ENCODE measurements at places on chromosomes 2 and 18.

DNA sequence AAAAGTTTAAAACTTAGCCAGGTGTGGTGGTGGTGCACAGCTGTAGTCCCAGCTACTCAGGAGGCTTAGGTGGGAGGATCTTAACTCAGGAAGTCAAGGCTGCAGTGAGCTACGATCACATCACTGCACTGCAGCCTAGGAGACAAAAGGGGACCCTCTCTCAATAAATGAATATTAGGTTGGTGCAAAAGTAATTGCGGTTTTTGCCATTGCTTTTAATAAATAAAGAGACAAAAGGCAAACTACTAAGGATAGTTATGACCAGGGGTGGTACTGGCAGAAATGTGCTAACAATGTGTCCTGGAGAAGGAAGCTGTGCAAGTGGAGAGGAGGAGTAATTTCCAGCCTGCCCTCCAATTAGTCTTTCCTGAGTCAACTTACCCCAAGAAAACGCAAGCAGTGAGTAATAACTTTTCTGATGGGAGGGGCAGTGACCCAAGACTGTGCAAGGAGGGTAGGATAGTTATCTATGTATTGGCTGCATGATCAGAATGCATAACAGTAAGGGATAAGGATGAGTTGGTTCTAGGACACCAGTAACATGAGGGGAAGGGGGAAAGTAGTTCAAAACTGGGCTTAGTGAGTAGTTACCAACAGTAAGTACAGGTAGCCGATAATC lies 1.5 kb downstream of the EXOC6B start:
- peak; percentile 40 for DNase-seq

DNA sequence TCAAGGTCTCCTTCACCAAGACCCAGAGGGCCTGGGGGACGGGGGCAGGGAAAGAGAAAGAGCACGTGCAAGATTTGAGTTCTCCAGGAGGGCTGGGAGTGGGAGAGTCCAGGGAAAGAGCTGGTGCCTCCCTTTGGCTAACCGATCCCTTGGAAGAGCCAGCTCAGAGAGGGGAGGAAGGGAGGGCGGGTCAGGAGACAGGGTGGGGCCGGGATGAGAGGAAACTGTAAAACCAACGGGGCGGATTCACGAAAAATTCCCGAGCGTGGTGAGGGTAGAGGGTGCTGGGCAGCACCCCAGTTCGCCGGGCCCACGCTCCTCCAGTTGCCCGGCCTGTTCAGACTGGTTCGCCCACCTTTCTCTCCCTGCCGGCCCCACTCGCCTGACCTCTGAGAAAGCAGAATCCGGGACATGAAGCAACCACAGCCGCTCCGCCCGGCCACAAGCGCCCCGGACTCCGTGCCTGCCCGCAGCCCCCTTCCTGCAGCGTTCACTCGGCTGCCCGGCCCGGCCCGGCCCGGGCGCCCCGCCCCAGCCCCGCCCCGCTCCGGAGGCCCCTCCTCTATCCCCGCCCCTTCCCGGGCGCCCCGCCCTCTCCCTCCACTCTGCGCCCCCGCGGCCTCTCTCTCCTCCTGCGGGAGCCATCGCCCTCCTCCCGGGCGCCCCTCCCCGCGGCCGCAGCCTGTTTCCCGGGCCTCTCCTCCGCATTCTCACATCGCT lies 230.9 kb upstream of the SMAD2 start:
- peak; percentile 55 for DNase-seq

DNA sequence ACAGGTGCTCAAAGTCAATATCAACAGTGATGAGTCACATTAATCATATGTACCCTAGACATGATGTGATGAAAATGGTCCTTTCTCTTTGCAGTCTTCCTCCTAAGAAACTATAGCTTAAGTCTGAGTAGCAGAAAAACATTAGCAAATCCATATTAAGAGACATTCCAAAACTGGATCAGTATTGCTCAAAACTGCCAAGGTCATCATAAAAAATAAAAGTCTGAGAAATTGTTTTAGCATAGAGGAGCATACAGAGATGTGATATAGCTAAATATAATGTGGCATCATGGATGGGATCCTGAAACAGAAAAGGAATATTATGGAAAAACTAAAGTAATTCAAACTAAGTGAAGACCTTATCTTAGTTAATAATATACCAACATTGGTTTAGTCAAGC lies 1316.1 kb downstream of the SUCLG1 start:
- DNase-seq: no peak

GRCh38 chr2:36374585-36374984 lies 19.0 kb downstream of the CRIM1 start:
- DNase-seq: no peak

DNA sequence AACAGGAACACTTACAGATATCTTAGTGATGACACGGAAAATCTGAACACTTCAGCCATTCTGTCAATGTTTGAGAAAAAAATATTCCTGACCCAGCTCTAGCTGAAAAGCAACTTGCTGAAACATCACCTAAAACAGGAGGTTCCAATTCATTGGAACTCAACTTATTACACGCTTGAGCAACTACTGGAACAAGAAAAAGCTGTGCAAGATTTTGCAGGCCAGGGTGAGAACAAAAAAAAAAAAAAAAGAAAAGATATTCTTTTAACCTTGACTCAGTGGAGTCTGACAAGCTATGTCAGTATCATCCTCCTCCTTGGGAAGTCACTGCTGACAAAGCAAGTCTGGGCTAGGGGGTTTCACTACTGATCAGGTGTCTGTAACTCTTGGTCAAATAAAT lies 351.0 kb downstream of the SS18 start:
- DNase-seq: no peak

GRCh38 chr18:47683774-47684173 lies 246.7 kb downstream of the SMAD2 start:
- no peak for DNase-seq

- no peak for DNase-seq
Measured at GRCh38 chr2:29702276-29702675, 219.1 kb downstream of the ALK start.

Data from erythroblast (primary cell).